ENCODE measurements at places on chromosomes 2 and 18.

DNA sequence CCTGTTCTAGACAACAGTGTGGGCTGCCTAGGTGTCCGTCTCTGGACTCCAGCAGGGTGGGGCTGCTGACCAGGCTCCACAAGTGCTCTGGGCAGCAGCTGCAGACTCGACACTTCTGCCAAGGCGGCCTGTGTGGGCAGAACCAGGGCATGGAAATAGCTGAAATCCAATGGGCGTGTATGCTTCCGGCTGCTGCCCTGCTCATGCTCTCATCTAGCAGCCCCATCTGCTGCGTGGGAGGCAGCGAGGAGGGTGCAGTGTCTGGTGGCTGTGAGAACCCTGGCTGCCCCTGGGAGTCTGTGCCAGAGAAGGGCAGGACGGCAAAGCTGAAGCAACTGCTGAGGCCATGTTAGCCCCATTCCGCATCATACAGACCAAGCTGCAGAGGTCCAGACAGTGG, 174.9 kb downstream of the SOX11 start:
- DNase-seq = no peak

GRCh38 chr2:180442860-180443644, 436.0 kb upstream of the CWC22 start:
- DNase-seq = peak; percentile 4

- DNase-seq = no peak
Measured at GRCh38 chr18:26928670-26929313, 63.3 kb upstream of the AQP4 start.

DNA sequence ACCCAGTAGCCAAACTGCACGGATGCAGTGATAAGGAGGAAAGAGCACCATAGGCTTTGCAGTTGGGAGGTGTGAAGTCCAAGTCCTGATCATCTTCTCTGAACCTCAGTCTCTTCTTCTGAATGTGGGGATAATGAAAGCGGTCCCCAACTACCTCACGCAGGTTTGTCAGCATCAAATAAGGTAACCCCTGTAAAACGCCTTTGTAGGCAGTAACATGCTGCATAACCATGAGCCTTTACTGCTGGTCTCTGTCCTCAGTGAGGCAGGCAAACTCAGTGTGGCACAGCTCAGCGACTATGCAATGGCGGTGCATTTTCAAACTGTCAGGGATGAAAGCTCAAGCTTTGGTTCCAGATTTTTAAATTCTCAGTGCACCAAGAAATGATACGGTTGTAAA, 46.1 kb downstream of the DNMT3A start:
- DNase-seq = no peak

GRCh38 chr2:97957432-97958183, 38.1 kb downstream of the TMEM131 start:
- DNase-seq = no peak

GRCh38 chr2:137997733-137998132, 33.5 kb downstream of the HNMT start:
- no peak for DNase-seq

DNA sequence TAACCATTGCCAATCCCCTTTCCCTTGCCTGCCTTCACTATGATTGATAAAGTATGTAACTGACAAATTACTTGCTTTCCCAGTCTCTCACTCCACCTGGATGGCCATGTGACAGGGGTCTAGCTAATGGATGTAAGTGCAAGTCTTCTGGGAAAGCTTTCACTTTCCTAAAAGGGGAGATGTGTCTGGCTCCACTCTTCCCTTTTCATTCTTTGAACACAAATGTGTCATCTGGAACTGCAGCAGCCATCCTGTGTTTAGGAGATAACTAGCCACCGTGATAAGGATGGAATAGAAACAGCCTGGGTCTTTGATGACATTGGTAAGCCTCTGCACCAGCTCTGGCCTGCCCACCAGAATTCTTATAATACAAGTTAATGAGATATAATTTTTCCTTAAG, 38.2 kb downstream of the SNRPD1 start:
- DNase-seq = no peak

GRCh38 chr2:133561045-133561852, 7.0 kb downstream of the NCKAP5 start:
- DNase-seq = peak; percentile 66

DNA sequence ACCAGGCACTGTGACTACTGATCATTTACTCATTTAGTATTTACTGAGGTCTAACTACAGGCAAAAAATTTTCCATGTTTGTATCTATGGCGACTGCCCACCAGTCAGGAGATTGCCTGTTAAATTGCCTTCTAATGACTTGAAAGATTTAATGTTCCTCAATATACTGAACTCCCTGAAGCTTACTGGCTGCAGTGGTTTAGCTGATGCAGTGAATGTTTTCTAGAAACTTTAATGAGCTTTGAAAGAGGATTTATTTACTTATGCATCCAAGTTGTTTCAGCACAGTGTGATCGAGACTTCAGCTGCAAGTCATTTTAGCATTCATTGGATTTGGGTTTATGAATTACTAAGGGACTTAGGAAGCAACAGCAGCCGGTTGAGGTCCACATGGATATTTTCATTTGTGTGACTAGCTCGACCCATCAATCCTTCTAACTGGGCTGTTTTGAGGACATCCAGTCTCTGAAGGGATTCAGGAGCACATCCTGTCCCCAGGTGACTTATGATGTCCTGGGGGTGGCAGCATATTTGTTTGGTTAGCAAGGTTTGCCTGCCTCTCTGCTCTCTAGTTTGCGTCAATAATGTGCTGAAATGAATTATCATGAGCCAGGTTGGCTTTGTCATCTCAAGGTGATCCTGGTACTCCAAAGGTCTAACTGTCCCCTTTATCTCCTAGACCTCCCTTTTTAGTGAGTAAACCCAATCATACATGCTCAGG, 26.8 kb downstream of the ACMSD start:
- no peak for DNase-seq

- no peak for DNase-seq
Measured at GRCh38 chr18:56615738-56616520, 22.5 kb downstream of the TXNL1 start.

DNA sequence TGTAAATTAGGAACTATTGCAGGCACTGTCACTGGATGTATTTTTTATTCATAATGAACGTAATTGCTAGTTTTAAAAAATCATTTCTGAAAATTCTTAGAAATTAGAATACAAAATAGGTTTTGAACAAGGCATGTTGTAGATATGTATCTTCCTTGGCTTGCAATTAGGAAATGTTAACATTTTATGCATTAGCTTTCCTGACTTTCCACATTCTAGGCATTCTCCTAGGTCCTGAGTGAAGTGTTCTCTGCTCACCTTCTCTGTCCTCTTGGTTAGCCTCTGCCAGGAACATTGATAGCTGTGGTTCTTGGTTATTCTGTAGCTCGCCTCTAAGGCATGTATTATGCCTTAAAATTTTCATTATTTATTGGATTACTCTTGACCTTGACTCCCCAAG, 130.3 kb downstream of the FHOD3 start:
- no peak for DNase-seq

DNA sequence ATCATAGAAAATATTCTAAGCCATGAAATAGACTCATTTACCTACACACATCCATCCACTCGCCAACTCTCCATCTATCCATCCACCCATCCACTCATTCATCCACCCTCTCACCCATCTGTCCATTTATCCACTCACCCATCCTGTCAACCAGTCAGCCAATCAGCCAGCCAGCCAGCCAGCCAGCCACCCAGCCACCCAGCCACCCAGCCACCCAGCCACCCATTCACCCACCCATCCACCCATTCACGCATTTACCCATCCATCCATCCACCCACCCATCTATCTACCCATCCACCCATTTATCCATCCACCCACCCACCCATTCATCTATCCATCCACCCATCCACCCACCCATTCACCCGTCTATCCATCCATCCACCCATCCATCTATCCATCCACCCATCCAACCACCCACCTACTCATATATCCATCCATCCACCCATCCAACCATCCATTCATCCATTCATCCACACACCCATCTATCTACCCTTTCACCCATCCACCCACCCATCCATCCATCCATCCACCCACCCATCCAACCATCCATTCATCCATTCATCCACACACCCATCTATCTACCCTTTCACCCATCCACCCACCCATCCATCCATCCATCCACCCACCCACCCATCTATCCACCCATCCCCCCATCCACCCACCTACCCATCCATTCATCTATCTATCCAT, 185.1 kb downstream of the LOXHD1 start:
- DNase-seq = no peak

- DNase-seq = no peak
Measured at GRCh38 chr18:79747156-79747845, 50.4 kb upstream of the KCNG2 start.

GRCh38 chr2:30661173-30662107, 145.8 kb downstream of the CAPN13 start:
- DNase-seq = peak; percentile 11

DNA sequence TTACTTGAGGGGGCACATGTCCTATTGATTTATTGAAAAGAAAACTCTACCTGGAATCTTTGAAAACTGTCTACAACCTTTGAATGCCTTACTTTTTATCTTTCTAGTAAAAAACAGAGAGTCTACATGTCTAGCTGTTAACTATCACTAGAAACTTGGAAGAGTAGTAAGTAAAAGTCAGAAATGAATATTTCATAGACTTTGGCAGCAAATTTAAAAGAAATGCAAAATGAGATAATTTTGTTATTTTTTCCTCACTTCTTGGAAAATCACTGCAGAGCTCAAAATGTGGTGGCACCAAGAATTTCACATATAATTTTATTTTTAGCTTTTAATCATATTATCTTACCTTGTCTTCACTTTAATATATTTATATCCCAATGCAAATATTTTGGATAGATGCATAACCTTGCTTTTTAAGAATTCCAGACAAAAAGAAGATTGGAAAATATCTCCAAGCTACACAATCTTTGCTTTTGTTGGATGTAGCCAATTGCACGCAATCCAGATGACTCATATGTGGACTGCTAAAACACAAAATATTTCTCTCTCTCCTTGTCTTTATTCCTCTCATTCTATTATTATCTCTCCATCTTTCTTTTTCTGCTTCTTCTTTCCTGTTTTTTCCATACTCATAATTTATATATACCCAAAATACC, 92.2 kb upstream of the DSEL start:
- DNase-seq = no peak

GRCh38 chr18:60050821-60051220, 151.0 kb downstream of the PMAIP1 start:
- DNase-seq = no peak

GRCh38 chr2:128695646-128696220, 377.1 kb upstream of the HS6ST1 start:
- no peak for DNase-seq

GRCh38 chr2:42021464-42021863, 26.4 kb upstream of the PKDCC start:
- peak; percentile 39 for DNase-seq

DNA sequence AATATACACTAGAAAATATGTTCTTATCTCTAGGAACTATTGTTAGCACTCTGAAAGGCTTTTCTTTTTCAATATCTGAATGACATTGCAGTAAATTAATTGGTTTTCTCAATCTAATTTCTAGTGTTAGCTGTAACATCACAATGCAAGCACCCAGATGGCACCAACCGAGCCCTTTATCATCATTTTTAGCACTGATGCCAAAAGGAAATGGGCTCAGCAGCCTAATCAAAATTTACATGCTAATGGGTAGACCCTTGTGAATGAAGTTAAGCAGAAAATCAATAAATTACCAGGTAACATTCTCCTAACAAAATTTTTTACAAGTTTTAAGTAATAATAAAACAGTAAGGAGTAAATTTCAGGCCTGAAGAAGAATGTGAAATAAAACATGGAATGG, 53.5 kb upstream of the PGAP1 start:
- DNase-seq = no peak
